Effector memory CD4-positive, alpha-beta T cell (primary cell): ENCODE measurements at places on chromosomes 11 and 22.
A peak's percentile ranks its signal among the peaks of the same experiment; 100 is the strongest.

DNA sequence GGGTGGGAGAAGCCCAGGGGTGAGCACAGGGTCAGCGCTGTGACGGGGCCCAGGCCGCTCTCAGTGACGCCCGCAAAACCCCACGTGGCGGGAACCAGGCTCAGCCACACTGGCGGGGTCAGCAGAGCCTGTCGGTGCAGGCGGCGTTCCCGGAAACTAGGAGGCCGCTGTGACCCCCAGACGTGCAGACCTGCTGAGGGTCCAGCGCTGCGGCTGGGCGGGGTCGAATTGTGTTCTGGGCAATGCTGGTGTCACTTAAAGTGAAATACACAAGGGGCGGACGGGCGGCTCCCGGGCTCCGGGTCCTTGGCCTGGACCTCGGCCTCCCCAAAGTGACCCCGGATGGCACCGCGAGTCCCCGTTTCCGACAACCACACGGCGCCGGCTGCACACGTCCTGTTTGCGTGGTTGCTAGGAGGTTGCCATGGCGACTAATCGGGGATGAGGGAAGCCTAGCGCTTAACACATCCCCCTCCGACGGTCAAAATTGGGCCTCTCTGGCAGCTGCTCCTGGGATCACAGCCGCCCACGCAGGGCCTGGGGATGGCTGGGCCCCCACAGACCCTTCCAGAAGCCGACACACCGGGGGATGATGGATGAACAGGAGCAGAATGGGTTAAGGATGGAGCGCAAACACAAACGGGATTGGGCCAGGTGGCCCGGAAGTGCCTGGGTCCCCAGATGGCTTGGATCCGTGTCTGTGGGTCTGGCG is 81.7 kb upstream of the PRR5 start:
- DNase-seq = peak; percentile 79

DNA sequence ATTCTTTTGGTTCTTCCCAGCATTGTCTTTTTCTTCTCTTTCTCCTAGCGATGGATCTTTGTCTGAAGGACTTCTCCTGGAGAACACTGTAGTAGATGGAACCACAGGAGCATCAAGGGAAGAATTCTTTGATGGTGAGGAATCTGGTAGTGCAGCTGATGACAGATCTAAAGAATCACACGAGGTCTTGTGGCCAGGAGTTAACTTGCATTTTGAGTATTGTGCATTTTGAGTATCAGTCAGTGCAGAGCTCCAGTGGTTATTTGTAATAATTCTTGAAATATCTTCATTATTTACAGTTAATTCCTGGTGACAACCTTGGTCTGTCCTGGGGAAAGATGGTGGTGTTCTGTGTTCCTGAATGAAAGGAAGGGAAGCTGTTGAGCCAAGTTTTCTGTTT is 14.5 kb upstream of the POGLUT3 start:
- DNase-seq = no peak

GRCh38 chr22:43088627-43088983 is 586 bp downstream of the TTLL1 start:
- DNase-seq = no peak

DNA sequence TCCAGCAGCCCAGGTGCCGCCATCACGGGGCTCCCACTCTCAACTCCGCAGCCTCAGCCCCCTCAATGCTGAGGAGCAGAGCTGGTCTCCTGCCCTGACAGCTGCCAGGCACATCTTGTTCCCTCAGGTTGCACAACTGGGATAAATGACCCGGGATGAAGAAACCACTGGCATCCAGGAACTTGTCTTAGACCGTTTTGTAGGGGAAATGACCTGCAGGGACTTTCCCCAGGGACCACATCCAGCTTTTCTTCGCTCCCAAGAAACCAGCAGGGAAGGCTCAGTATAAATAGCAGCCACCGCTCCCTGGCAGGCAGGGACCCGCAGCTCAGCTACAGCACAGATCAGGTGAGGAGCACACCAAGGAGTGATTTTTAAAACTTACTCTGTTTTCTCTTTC is at the start of gene SAA1:
Gene SAA1 (plus strand): TSS at position 316 of the 400 bp plus-strand sequence. CDS start 624 bp downstream, outside the sequence.
- no peak for DNase-seq

GRCh38 chr11:68710409-68710808 is 26.1 kb downstream of the GAL start:
- DNase-seq = no peak

DNA sequence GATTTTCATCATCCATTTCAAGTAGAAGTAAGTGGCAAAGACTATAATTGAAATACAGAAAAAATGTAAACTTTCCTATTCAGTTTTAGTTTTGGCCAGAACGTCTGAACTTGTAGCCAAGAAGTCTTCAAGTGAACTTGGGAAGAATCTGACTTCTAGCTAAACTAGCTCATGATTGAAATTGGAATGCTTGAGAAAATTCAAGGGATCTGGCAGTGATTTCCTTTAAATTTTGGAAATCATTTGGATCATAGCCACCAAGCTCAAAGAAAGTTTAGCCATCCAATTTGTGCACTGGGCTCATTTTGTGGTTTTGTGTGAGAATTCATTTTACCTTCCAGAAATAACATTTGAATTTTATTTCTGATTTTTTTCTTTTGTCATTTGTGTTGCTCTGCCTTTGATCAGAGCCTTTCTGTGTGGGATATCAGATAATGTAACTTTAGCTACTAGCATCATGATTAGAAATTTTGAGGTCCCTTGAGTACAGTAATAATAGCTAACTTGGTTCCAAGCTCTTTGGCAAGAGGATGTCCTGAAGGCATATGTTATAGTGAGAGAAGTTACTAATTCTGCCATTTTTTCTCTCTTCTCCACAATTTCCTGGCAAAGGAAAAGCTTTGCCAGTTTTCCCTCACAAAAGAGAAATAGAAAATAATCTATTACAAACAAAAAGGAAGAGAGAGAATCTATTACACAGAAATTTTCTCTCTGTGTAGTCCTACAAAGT is 2123.7 kb upstream of the RAG2 start:
- no peak for DNase-seq

GRCh38 chr22:50298937-50299784 is 8.3 kb downstream of the PLXNB2 start:
- no peak for DNase-seq

DNA sequence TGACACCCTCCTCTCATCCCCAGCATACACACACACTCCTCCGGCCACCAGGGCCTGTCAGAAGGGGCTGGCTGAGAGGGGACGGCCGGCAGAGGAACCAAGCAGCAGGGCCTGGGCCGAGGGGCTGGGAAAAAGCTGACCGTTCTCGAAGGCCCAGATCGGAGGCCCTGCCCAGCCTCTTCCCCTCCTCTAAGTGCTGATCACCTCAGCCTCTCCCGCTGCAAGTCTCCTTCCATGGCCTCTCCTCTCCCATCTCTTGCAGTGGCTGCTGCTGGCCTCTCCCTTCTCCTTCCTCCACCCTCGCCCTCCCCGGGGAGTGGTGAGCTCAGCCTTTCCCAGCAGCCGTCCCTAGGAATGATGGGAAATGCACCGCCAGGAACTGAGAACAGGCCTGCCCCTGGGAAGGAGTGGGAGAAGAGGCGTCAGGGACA is 39.6 kb downstream of the ARRB1 start:
- no peak for DNase-seq

- DNase-seq = no peak
Measured at GRCh38 chr22:48639896-48640748, 1187.6 kb downstream of the BRD1 start.

GRCh38 chr11:7612661-7613393 is 60.5 kb downstream of the CYB5R2 start:
- no peak for DNase-seq

- DNase-seq = no peak
Measured at GRCh38 chr11:79330651-79331050, 110.2 kb downstream of the TENM4 start.

DNA sequence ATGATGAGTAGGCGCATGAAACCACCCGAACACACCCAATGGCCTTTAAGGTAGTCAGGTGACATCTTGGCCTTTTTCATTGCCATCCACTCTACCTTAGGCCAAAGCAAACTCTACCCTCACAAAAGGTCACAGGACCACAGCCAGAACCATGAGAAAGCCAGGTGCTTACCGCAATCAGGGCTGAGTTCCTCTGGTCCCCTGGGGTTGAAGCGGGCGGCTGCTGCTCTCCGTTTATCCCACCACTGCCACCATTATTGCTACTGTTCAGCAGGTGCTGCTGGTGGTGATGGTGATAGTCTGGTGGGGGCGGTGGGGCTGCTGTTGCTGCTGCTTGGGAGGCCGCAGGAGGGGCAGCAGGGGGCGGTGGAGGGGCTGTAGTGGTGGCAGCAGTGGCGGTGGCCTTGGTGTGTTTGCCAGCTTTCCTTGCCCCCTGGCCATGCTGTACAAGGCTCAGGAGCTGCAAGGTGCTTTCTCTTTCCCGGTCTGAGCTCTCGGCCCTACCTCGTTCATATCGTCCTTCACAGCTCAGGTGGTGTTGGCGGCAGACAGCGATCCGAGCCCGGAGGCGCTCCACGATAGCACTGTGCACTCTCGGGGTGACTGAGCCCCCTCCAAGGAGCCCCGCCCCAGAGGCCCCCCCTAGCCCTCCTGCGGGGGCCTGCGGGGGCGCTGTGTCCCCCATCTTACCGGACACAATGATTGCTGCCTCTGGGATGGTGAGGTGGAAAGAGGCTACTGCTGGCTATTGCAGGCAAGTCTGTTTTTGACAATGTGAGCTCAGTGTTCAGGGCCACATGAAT is 1.6 kb downstream of the MAML2 start:
- peak; percentile 60 for DNase-seq

GRCh38 chr11:15685306-15685705 is 570.6 kb downstream of the INSC start:
- DNase-seq = no peak

DNA sequence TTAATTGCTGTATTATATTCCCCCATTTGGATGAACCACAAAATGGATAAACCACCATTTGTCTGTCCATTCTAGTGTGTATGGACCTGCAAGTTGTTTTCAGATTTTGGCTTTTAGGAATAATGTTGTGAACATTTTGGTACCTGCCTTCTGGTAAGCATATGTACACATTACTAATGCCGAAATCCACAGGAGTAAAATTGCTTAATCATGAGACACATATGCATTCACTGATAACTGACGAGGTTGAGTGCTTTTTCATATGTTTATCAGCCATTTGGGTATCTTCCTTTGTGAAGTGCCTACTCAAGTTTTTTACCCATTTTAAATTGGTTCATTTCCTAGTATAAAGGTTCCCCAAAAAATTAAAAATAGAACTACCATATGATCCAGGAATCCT is 34.2 kb downstream of the OSBP2 start:
- DNase-seq = no peak

DNA sequence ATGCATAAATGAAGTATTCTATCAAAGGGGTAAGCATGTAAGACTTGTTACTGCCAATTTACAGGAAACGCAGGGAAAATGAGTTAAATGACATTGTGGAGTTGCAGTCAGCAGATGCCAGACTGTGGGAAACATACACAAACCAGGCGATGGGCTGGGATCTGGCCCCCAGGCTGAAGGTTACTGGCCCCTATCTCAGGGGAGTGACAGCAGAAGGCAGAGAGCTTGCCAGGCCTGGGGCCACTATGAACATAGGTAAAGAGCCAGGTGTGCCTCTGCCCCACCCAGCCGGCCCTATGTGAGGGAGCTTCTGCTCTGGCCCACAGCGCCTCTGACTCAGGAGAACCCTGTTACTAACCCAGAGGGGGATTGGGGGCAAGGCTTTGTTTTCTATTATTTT is 26.1 kb upstream of the SLC25A1 start:
- DNase-seq = no peak

GRCh38 chr11:26557666-26558065 is 14.4 kb downstream of the MUC15 start:
- DNase-seq = no peak

GRCh38 chr11:126333142-126333541 is 22.3 kb upstream of the ST3GAL4 start:
- DNase-seq = no peak

DNA sequence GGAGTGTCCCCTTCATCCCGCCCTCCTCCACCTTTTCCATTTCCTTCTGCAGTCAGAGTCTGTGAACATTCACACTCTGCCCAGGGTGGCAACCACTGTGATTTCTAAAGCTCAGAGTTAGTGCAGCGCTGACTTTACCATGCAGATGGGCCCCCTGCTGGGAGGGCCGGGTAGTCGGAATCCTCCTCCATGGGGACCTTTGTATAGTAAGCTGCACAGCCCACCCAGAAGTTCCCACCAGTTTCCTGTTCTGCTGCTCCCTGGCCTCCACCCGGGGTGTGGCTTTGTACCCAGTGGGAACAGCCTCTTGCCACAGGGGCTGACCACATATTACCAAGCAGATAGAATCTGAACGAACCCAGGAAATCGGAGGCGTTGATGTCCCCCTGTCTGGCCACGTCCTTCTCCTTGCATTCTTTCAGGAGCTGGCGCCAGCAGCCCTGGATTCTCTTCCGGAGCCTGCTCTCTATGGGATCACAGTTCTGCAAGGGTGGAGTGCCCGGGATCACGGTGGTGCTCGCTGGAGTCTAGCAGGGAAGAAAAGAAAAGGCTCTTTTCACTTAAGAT is 125.3 kb downstream of the MPPED1 start:
- no peak for DNase-seq

DNA sequence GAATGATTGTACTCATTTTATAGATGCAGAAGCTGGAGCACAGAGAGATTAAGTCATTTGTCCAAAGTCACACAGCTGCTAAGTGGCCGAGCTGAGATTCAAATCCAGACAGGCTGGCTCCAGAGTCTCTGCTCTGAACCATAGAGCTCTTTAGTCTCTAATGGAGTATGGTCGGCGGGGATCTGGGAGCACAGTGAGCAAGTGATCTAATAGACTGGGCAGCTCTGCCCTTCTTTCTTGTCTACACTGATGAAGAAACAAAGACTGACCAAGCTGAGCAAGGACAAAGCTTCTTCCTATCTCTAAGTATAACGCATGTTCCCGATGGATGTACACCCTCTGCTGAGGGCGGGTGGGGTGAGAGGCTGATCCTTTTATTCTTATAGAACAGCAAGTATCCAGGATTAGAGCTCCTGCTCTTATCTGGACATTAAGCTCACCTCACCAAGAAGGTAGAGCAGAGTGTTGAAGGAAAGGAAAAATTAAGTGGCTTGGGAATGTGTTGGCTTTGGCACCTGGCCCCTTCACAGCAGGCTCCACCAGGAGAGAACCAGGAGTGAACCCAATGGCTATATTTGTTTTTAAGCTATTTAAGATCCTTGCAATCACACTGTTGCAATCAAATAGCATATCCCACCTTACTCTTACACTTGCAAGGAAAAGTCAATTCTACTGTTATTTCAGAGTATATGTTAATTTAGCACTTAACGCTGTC is 68.7 kb downstream of the ETS1 start:
- no peak for DNase-seq

- no peak for DNase-seq
Measured at GRCh38 chr11:13207270-13207664, 70.3 kb upstream of the BMAL1 start.

DNA sequence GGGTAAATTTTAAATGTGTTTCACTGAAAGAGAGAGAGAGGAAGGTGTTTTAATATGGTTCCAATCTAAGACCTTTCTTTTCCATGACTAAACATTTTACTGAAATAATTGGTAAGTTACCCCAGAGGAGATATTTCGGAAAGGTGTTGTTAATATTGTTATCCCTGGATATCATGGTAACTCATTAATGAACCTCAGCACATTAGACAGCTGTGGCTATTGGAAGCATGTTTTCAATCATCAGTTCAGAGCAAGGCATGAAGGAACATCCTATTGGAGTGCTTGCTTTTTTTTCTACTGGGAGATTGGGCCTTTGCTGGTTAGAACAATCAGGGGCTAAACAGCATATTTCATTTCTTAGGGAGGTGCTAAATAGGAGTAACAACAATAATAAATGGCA is 11.8 kb downstream of the BARX2 start:
- no peak for DNase-seq
